ENCODE measurements at places on chromosomes 1 and 21.

DNA sequence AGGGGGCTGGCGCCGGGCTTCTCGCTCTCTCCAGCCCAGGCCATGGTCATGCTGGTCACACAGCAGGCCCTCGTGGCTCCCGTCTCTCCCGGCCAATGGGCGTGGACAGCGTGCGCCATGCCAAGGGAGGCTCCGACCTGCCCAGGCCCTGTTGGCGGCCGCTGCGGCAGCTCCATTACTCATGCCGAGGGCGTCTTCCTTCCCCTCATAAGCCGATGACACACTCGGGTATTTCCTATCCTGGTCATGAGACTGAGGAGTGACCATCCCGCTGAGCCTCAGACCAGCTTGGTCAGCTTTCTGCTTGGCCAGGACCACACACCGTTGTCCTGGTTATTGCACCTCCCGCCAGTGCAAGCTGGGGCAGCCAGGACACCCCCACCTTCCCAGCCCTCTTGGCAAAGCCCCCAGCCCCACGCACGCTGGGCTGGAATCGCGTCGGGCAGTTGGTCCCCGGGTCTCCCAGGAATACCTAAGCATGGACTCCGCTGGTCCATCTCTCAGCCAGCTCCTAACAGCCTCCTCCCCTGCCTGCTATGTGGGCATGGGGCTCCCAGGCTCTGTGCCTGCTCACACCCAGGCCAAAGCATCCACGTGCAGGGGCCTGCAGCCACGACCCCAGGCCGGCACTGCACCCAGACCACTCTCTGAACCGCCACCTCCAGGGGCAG is 49.8 kb downstream of the ARHGEF16 start:
- DNase-seq: no peak

GRCh38 chr1:119266386-119266785 is 102.2 kb upstream of the HAO2 start:
- no peak for DNase-seq

DNA sequence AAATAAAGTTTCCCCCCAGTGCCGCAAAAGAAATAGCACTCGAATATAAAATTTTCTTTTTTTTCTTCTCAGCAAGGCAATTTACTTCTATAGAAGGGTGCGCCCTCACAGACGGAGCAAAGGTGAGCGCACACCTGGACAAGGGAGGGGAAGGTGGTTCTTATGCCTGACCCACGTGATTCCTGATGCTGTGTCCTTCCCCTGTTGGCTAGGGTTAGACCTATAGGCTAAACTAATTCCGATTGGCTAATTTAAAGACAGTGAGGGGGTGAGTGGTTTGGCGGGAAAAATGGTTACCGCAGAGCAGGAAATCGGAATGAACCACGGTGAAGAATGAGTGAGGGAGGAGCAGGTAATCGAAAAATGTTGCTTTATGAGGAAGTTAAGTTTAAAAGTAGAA is 607 bp upstream of the FAAH start:
- no peak for DNase-seq

DNA sequence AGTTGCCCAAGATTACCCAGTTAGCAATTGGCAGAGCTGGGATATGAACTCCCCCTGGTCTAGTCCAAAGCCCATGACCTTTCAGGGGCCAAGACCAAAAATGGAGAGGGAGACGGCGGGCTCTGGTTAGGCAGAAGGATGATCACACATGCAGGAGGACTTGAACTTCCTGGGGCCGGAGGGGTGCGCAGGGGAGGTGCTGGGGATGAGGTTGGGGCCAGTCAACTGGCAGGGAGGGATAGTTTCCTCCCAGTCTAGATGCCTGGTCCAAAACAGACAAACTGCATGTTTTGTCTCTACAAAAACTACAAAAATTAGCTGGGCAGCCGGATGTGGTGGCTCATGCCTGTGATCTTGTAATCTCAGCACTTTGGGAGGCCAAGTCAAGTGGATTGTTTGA is 78.1 kb downstream of the NKAIN1 start:
- no peak for DNase-seq

GRCh38 chr1:150881331-150882070 is 5.1 kb upstream of the ARNT start:
- DNase-seq: no peak

DNA sequence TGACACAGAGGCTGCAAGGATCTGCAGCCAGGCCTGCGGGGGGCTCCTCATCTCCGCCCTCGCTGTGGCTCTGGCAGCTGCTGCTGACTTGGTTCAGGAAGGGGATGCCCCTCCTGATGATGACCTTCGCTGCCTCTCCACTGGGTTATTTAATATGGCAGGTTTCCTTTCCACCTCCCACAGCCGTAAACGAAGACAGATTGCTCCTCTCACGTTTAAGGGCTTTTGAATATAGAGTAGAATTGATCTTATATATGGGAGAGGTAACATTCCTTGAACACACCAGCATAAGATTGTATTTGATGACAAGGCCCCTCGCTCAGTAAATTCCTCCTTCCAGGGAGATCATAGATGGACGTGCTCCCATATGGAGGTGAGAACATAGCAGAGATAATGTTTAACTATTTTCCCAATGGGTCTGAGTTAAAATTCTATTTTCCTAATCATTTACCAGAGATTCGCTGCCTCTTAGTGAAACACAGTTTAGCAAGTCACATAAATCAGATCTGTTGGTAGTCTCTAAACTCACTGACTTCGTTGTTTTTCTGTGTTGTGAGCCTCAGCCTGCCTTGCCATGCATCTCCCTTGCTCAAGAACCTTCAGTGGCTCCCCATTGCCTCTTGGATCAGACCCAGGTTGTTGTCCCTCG is 88.5 kb upstream of the AJAP1 start:
- no peak for DNase-seq

- DNase-seq: no peak
Observed at GRCh38 chr1:2602866-2603520, 16.4 kb downstream of the PRXL2B start.

- no peak for DNase-seq
Observed at GRCh38 chr1:91189096-91189495, 167.3 kb upstream of the ZNF644 start.

DNA sequence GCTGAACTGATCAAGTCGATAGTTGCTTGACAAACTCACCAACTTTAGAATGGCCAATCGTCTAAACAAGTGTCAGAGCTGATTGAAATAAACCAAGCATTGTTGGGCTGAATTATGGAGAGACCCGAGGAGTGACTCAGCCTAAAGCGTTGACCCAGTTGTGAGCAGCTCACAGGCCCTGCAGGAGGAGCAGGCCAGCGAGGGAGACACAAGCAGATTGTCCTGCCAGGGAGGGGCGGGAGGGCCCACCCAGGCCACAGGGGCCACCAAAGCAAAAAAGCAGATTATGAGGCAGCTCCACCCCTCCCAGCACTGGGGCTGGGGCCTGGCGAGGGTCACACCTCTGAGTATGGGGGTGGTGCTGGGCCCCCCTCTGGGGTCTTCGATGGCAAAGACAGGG is 10.1 kb upstream of the MATN1 start:
- DNase-seq: no peak

DNA sequence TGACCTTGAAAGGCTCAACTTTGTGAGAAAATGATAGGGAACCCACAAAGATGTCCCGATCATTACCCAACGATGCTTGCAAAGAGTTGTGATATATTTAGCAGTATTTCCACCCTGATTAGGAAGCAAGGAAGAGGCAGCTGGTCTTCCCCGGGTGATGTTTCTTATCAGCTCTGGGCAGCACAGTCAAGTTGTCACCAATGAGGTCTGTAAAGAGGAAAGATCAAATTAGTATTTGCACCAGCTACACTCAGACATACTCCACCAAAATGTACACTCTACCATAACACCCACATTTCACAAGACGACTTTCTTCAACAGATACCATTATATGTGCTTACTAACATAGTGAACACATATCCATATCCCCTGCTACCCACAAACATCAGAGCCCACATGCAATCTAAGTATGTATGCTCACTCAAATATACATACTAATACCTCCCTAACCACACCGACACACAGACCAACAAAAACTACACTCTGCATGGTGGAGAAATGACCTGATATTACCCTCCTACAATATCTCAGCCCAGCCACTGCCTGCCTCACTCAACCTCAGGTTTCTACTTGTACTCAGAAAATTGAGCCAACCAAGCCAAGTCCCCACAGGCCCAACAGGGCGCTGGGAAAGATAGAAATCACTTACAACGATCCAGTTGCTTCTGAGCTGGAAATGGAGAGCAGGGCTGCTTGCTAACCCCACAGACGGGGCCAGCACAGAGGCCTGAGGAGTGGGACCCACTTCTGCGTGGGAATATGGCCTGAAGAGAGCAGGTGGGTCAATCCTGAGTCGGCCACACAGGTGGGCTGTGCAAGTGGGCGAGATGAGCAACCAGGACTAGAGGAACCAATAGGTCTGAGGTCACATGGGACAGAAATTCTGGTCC is 4.6 kb upstream of the BTG2 start:
- DNase-seq: no peak

Data from spinal cord (tissue), 10 donors.